ENCODE measurements at places on chromosomes 1 and 21.

DNA sequence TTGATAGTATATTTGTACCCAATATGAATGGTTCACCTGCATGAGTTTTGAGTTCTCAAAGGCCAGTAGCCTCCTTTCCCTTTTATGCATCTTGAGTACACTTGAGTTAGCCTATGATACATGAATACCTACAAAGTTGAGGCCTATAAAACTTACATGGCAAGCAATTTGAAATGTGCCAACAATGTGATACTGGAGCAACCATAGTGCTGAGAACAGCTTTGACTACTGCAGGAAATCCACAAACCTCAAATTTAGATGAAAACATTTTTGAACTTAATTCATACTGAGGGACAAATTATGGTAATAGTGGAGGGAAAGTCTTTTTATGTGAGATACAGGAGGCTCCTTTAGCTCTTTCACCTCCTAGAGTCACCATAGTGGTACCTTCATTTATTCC lies 37.4 kb downstream of the LEPR start:
- DNase-seq, result no peak

DNA sequence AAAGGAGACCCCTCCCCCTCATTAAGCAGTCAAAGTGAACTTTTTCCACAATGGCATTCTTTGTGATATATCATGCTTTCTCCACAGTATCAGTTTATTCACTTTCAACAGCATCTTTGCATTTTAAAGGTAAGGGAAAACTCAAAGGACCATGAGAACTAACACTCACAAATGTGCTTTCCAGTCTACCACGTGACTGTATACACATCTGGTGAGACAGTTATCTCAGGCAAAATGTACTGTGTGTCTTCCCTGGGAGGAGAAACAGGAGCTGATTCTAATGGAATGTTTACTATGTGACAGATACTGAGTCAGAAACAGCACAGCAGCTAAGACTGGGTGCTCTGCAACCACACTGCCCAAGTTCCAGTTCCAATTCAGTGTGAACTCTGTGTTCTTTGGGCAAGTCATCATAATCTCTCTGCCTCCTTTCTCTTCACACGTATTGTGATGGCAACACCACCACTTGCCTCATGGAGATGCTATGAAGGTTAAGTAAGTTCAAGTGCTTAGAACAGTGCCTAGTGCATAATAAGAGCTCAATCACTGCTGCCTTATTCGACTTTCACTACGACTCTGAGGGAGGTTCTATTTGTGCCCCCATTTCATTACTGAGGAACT lies 79.0 kb downstream of the SLC45A1 start:
- peak; percentile 62 for DNase-seq

- no peak for DNase-seq
These were observed 21.6 kb downstream of the ARMH1 start for GRCh38 chr1:44696101-44696500.

DNA sequence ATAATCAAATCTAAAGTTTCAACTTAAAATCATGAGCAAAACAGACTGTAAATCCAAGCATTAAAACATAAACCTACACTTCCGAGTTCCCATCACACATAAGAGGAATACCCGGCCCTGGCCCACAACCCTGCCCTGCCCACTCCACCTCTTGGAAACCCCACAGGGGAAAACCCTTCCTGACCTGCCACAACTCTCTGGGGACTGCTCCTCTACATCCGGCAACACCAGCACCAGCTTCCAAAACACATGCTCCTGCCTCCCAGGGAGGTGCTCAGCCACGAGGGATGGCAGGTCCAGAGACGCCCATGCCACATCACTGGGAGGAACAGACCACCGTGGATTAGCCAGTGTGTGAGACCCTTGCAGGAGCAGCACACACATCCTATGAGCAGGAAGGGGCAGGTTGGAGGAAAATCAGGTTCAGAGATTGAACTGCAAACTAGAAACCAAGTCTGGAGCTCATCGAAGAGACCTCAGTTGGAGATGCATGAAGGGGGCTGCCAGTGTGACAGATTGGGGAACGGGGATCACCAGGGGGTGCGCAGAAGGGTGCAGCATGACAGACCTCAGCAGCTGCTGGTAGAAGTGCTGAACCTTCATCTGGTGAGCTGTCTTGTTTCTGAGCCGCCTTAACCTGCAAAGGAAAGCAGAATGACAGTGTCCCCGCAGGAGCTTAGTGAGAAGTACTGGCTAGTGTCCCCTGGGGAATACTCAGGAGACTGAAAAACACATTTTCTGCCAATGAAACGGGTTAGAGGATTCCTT lies 25.8 kb upstream of the LSS start:
- no peak for DNase-seq

GRCh38 chr1:232130815-232131480 lies 499.0 kb downstream of the SIPA1L2 start:
- DNase-seq, result no peak

DNA sequence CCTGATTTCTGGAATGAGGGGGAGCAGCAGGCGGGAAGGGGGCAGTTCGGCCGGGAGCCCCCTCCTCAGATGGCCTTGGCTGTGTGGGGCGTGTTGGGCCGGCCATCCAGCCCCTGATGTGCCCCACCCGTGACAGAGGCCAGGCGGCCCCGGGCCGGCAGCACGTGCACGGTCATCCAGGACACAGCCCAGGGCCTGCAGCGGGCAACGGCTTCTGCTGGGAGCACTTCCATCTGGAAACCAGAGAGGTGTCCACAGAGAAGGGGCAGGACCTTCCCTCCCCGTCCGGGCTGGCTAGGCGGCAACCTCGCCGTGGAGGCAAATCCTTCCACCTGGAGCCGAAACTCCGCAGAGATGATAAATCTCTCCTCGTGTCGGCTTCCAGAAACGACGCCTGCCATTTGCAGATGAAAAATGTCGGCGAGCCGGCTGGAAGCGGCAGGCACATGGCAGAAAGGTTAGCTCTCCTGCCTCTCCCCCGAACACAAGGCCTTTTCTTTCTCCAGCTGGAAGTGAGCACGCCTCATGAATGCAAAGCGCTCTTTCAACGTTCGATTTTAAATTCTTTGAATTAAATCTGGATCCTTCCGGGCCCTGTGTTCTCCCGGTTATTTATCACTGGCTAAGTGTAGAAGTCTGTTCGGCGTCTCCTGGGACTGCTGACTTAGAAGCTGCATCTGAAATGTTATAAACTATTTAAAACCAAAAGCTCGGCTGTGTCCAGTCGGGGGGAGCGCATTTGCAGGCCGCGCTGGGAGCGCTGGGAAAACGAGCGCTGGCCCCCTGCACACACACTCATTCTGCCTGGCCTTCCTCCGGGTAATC lies 9.4 kb upstream of the ACTRT2 start:
- no peak for DNase-seq

GRCh38 chr1:9877962-9878361 lies 32.1 kb downstream of the CTNNBIP1 start:
- no peak for DNase-seq

GRCh38 chr1:6181347-6181770 lies 1.2 kb upstream of the CHD5 start:
- no peak for DNase-seq

DNA sequence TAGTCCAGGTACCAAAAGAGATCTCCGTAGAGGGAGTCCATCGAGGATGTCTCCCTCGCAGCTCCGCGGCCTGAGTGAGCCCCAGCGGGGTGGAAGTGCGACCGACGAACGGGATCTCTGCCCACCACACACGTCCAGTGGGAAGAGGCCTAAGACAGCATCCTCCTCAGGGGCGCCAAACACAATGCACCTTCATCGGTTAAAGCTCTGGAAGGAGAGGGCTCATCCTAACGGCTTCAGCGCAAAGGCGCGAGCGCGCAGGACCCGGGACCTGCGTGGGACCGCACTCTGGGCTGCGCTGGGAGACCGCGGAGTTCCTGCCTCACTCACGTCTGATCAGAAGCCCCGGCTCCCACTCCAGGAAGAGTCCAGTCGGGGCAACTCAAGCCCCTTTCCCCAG lies 7.6 kb downstream of the SLC25A24 start:
- DNase-seq, result no peak

DNA sequence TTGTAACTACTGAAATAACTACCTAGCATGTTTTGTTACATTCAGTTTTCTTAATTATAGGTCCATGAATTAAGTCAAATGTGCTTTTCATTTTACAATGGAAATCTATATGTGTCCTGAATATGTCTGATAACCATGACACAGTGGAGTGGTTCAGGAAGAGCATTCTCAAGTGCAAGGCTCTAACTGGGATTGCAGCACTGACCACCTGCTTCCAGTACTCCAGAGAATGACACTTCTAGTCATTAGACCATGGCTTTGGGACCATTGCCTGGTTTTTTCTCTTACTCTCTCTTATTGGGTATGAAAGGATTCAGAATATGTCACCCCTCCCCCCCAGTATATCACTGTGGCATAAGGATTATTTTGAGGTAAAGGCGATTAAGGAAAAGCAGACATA lies 204.9 kb upstream of the CACYBP start:
- DNase-seq, result no peak

- DNase-seq, result no peak
These were observed 464.6 kb downstream of the PCP4 start for GRCh38 chr21:40331804-40332203.

DNA sequence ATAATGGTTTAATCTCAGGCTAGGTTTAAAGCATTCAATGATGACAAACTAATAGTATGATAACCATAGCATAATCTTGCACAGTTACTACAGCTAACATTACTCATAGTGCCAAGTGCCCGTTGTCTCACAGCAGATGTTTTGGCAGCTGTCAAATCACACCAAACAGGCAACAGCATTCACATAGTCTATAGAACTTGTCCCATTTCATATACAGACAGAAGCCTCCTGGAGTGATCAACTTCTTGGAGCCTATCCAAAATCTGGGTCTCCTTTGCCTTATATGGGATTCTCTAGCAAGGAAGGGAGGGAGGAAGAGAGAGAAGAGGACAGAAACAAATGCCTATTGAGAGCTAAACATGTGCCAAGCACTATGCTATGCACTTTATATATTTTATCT lies 250.6 kb upstream of the ZP4 start:
- no peak for DNase-seq

All from NAMALWA (cell line).